ENCODE measurements at places on chromosomes 1 and 21. TPM values are rescaled to one million over a fixed set of nuclear protein-coding genes. Genes with fewer than 3 reads are reported as not detected.

DNA sequence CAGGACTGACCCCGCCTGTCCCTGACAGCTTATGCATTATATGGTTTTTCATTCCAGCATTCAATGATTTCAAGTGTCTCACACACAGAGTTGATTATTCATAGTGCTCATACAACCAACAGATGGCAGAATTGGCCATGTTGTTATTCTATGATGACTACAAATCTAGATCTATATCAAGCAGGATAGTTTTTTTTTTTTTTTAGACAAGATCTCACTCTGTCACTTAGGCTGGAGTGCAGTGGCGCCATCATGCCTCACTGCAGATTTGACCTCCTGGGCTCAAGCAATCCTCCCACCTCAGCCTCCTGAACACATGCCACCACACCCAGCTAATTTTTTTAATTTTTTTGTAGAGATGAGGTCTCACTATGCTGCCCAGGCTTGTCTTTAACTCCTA is 40.1 kb upstream of the LRRC8D start:
- no peak overlapping the region for H3K4me3 ChIP-seq
- H3K27me3 ChIP-seq = no peaks in the 10 kb centered on the region

GRCh38 chr1:183572721-183573120 is 17.5 kb downstream of the NCF2 start:
- H3K4me3 ChIP-seq = no peak overlapping the region
- H3K36me3 ChIP-seq = 0 out of 2 replicates have a peak, but pooled peaks cover 2% of the 10 kb centered on the region
- H3K4me1 ChIP-seq = peaks cover 2% of the 10 kb centered on the region
- DNase-seq = no peak
- H3K27ac ChIP-seq = no peak overlapping the region

GRCh38 chr1:157274698-157275534 is 136.7 kb upstream of the ETV3 start:
- no peak overlapping the region for H3K27ac ChIP-seq
- no peak overlapping the region for H3K4me3 ChIP-seq
- peaks cover 11% of the 10 kb centered on the region for H3K4me1 ChIP-seq
- no peak for DNase-seq

GRCh38 chr21:14879458-14879857 is 185.3 kb downstream of the NRIP1 start:
- no peak for DNase-seq
- H3K36me3 ChIP-seq = no peaks in the 10 kb centered on the region
- H3K4me3 ChIP-seq = no peak overlapping the region
- H3K27me3 ChIP-seq = no peaks in the 10 kb centered on the region

DNA sequence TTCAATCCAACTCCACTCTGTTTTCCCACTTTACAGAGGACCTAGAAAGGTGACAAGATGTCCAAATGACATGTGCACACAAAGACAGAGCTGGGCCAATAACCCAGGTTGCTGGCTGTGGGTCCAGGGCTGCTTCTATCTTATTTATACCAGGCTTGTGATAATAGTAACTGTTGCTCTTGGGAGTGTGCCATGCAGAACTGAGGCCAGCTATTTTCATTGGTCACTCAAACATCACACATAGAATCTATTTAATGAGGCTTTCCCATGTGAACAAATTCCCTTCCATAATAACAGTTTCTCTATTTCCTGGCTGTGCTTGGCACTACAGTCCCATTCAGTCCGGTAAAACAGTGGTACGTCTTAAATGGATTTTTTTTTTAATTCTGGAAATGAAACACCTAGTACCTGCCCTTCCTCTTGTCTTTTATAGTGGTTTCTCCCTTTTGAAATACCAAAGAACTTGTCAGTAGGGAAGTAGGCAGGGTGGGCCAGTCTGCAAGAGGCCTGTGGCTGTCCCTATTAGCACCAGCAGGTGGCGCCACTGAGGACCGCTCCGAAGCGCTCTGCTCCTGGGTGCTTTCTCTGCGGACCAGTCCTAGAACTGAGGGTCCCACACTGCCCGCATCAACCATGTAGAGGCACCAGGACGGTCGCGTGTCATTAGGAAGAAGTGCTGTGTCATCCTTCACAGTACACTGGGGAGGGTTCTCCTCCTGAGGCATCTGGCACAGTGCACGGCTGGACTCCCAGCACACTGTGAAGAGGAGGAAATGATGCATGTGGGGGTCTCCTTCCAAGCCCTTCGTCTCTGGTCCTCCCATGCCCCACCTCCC is 52.1 kb downstream of the GPR161 start:
- H3K36me3 ChIP-seq = no peaks in the 10 kb centered on the region
- no peaks in the 10 kb centered on the region for H3K4me1 ChIP-seq
- no peak overlapping the region for H3K4me3 ChIP-seq
- 0 out of 2 replicates have a peak, but pooled peaks cover 1% of the 10 kb centered on the region for H3K27me3 ChIP-seq
- DNase-seq = no peak

Gene RBP7
- total RNA-seq = not detected

Gene ATP1A2
- not detected for total RNA-seq

Gene TEKT2
- total RNA-seq = not detected

Gene TRNP1
- 0.13 TPM for total RNA-seq

Gene SLC2A5
- total RNA-seq = 32.3 TPM

Gene VASH2
- total RNA-seq = 29.2 TPM

Measured in GM12878 (cell line).